ENCODE measurements at places on chromosomes 2 and 18. TPM values are rescaled to one million over a fixed set of nuclear protein-coding genes. Genes with fewer than 3 reads are reported as not detected.

- DNase-seq: no peak
These were observed 52.0 kb upstream of the TNP1 start for GRCh38 chr2:216911886-216912285.

DNA sequence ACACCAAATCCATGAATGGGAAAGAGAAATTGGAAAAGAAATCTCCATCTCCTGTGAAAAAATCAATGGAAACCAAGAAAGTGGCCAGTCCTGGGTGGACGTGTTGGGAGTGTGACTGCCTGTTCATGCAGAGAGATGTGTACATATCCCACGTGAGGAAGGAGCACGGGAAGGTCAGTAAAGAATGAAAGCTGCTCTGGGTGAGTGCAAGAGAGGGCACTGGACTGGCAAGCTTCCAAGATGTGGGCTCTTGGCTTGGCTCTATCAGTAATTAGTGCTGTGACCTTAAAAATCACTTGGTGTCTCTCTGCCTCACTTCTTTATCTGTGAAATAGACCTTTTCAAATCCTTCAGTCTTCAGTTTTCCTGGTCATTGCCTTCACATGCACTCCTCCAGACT is 89.0 kb downstream of the ZNF532 start:
- no peak for DNase-seq

GRCh38 chr2:33347856-33348255 is 128.6 kb upstream of the RASGRP3 start:
- DNase-seq: no peak

DNA sequence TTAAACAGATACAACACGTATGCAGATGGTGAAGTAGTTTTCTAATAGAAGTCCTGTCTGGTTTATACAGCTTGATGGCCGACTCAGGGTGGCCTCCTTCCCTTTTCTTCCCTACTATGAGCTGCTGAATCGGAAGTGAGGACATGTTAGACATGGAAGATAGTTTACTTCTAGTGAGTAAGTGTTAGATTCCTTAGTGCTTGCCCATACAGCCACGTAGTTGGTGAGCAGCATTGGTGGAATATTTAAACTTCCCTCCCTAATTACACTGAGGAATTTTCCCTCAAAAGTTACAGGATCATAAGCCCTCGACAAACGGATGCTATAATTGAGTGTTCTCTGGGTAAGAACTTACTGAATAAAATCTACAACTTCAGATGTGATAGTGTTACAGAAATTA is 52.1 kb downstream of the RHBDD1 start:
- no peak for DNase-seq

DNA sequence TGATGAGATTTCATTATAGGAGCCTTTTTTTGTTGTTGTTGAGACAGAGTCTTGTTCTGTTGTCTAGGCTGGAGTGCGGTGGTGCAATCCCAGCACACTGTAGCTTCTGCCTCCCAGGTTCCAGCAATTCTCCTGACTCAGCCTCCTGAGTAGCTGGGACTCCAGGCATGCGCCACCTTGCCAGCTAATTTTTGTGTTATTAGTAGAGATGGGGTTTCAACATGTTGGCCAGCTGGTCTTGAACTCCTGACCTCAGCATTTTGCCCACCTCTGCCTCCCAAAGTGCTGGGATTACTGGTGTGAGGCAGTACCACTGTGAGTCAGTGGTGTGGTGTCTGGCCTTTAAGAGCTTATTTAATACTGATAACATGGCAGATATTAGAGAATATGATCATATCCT is 60.1 kb downstream of the MOB4 start:
- peak; percentile 72 for DNase-seq

Gene BCL2
- 11.3 TPM for total RNA-seq

DNA sequence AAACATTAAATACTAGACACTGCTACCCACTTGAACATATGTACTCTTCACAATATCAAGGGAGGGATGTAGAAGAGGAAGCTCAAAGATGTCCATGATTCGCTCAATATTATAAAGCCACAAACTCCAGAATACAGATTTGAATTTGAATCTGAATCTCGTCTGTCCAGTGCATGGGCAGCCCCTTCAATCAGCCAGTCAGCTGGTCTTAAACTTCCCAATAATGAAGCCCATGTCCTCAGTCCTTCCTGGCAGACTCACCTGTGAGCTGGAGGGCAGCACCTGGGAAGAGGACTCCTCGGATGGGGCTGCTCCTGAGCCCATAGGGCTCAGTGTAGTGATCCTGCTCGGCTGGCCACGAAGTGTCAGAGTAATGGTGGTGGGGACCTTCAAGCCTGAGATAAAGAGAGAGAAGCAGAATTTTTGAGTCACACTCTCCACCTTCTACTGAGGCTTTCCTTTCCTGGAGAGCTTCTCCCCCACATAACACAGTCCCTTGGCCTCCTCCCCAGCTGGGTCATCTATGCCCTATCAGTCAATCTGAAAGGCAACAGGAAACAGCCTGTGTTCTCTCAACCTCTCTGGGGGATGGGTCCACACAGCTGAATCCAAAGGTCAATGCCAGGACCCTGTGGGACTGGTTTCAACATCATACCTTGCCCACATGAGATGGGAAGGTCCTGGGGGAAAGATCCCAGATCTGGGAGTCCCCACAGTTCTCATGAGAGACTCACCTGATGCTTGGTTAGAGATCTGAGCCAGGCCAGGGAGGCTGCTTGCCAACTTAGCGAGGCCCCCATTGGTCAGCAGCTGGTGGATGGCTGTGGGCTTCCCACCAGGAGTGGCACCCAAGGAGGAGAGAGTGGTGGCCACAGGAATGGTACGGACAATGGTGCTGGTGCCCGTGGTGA is 36.5 kb downstream of the KANSL3 start:
- DNase-seq: no peak

Gene PCARE
- total RNA-seq: under 0.01 TPM

Gene KCNF1
- 1.4 TPM for total RNA-seq

DNA sequence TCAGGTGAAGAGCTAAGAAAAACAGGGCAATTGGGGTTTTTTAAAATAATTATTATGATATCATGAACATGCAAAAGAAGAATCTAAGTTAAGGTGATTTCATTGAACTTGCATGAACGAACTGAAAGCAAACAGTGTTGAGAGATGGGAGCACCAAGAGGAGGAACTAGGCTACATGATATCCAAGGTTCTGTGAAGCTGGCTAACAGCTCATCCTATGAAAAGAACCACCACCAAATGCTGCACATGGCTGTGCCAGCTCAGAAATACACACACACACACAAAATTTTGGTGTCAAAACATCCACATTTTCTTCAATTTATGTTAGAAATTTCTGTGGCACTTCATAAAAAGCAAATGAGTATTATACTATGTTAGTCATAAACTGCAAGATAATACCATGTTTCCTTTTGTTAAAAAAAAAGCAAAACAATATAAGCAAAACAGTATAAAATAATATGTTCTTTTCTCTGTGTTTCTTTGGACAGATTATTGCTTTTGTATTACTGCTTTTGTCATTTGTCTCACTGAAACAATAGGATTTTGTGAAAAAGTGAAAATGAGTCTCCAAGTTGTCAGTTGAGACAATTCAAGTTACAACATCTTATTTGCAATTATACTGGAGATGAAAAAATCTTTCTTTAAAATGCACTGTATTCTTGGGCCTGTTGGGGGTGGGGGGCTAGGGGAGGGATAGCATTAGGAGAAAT is 12.6 kb upstream of the TTC32 start:
- no peak for DNase-seq

Gene TSPYL6
- total RNA-seq: not detected

DNA sequence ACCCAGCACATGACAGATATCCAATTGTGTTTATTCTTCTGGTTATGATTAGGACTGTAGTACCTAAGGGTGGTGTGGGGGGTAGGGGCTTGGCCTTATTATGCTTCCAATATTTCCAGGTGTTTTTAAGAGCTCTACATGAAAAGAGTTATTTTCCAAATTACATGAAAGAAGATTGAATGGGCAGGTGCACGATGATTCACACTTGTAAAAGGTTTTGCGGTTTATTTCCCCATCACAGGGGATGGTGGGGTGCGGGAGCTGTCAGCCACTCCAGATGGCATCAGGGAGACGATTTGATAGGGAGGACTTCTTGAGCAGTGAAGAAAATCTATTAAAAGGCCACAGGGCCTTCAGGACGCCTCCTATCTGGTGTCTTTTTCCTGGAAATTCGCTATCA is 15.1 kb upstream of the CCBE1 start:
- DNase-seq: no peak

GRCh38 chr2:201228912-201229290 is 31.4 kb upstream of the CASP8 start:
- DNase-seq: no peak

Gene SULT1C4
- 6.1 TPM for total RNA-seq

DNA sequence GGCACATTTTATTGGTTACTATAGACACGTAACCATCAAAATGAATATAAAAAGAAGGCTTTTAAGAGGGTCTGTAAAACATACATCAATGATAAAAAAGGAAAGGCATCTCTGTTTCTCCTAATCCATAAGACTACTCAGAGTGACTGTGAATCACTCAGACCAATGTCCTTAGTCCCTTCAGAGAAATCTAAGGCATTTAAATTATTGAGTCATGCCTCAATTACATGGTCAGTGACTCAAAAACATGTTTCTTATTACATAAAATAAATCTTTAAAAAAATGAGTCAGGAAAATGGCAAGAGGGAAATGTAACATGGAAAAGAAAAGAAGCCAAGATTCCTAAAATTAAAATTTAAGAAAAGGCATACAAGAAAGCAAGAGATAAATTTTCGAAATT is 146.6 kb downstream of the ERBB4 start:
- no peak for DNase-seq

DNA sequence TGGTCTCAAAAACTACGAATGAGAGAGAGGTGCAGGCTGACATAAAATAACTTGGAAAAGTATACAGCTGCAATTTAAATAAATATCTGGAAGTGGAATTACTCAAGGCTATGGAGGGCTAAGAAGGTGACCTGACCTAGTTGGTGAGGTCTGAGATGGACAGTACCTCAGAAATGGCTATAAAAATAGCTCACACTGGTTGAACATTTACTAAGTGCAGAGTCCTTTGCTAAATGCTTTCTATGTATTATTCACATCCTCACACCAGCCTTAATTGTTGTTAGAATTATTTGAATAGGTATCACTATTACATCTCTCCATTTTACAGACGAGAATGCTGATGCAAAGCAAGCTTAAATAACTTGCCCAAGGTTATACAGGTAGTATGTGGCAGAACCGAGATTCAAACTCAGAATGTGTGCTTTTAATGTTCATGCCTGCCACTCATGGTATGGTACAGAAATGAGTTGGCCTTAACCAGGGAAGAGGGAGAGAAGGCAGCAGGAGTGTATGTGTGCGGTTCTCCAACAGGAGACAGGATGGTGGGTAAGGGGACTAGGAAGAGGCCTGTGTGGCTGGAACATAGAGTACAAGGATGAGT is 37.4 kb downstream of the MRPL44 start:
- no peak for DNase-seq

GRCh38 chr18:36496022-36496421 is 198.5 kb downstream of the FHOD3 start:
- no peak for DNase-seq

GRCh38 chr2:3703236-3703756 is at the start of gene DCDC2C:
Gene DCDC2C (plus strand): TSS chr2:3703575. CDS start chr2:3703752, 177 bp downstream.
- DNase-seq: no peak

- DNase-seq: no peak
These were observed 985.5 kb upstream of the POU3F3 start for GRCh38 chr2:103868396-103868795.

DNA sequence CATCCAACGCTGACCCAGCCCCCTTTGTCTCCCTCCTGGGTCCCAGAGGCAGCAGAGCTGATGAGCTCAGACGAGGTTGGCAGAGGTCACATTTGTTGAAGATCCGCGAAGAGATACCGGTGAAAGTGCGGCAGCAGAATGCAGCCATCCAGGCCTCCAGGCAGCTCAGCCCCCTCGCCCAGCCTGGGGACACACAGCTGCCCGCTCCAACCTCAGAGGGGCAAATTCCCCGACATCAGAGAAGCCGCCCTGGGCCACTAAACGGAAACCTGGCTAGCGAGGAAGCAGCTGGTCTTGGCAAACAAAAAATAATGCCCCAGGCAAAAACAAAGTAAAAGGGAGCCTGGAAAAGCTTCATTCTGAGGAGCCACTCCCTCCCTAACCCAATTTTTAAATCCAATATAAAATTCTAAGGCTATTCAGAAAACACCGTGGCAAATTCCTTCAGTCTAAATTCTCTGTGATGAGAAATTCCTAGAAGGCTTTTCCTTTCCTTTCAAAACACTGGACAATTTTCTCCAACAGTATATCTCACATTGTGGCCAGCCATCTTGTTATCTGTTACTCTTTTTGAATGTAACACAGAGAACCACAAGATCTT is 262.4 kb downstream of the SS18 start:
- DNase-seq: no peak

- DNase-seq: no peak
These were observed 89.2 kb upstream of the ITGA4 start for GRCh38 chr2:181367906-181368435.

Gene HOXD1
- 0.16 TPM for total RNA-seq

DNA sequence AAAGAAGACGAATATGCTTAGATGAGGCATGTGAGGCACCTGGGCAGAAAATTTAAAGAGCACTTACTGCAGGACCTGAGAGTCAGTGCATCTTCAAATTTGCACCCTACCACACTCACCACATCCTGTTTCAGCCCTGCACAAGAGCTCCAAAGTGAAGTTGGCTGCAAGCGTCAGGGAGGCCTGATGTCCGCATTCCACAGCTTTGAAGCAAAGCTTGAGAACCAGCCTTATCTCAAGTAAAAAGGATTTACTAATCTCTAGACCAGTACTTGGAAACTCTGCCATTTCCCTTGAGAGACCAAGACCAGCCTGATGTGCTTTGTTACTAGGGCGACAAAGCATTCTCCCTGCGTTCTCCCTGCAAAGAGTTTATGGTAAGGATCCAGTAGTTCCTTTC is 3.4 kb upstream of the ASNSD1 start:
- DNase-seq: no peak

- no peak for DNase-seq
These were observed 931 bp upstream of the TMEM131 start for GRCh38 chr2:97996679-97997078.

DNA sequence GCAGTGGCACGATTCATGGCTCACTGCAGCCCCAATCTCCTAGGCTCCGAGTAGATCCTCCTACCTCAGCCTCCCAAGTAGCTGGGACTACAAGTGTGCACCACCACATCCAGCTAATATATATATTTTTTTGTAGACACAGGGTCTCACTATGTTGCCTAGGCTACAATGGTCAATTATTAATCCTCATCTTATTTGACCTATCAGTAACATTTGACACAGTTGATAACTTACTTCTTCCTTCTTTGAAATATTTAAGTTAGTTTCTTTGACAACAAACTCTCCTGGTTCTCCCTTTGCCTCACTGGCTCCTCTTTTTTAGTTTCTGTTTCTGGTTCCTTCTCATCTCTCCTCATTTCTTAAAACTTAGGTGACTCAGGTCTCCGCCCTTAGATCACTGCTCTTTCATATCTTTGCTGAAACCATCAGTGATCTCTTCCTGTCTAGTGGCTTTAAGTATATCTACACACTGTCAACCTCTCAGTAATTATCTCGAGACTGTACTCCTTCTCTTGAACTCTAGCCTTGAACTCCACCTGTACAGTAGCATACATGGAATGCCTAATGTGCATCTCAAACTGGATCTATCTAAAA is 11.5 kb downstream of the PGAP1 start:
- no peak for DNase-seq

- no peak for DNase-seq
These were observed 179.4 kb downstream of the DOK6 start for GRCh38 chr18:69580107-69580506.

Data from sigmoid colon (tissue), 7 donors.